ENCODE measurements at places on chromosomes 3 and 15. TPM values are rescaled to one million over a fixed set of nuclear protein-coding genes. Genes with fewer than 3 reads are reported as not detected.

DNA sequence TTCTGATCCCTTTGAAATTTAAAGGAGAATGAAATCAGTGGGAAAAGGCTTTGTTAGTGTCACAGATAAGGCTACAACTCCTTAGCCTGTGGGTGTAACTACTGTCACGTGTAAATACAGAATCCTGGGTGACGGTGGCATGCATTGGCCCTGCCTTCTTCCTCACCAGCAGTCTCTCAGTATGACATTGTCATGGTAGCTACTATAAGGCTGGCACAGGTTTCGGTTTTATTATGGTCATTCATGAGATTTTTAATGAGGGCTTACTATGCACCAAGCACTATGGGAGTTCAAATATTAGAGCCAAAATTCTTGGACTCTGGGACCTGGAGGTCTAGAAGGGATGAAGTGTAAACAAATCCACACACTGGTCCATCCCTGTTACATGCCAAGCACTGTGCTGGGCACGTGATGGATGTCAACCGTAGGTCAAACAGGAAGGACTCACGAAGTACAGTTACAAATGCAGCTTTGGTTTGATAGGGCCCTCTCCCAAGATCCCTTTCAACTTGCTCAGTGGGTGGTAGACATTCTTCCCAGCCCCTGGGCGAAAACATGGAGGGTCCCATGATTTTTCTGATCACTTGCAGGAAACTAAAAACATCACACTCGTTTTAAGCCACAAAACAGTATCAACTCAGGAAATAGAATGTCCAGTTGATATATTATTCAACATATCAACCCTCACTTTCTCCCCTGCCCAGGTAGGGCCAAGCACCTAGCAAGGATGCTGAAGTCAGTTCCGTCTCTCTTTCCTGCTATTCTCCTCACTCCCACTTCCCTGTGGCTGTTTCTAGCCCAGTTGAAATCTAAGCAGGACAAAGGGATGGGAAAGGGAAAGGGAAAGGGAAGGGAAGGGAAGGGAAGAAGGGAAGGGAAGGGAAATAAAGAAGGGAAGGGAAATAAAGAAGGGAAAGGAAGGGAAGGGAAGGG lies 25.3 kb downstream of the BFSP2 start:
- DNase-seq = no peak

DNA sequence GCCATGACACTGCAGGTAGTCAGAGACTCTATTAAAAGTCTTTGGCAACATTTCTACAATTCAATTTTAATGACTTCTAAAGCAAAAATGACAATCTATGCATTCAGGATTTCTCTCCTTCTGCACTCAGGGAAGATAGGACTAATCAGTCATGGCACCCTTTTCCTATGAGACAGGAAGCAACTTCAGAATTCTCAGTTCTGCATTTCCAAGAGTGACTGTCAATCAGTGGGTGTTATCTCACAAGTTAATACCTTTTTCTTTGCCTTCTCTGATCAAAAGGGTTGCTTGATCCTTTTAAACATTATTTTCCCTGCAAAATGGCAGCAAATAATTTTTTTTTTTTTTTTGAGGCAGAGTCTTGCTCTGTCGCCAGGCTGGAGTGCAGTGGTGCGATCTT lies 7.8 kb upstream of the ICE2 start:
- no peak for DNase-seq

DNA sequence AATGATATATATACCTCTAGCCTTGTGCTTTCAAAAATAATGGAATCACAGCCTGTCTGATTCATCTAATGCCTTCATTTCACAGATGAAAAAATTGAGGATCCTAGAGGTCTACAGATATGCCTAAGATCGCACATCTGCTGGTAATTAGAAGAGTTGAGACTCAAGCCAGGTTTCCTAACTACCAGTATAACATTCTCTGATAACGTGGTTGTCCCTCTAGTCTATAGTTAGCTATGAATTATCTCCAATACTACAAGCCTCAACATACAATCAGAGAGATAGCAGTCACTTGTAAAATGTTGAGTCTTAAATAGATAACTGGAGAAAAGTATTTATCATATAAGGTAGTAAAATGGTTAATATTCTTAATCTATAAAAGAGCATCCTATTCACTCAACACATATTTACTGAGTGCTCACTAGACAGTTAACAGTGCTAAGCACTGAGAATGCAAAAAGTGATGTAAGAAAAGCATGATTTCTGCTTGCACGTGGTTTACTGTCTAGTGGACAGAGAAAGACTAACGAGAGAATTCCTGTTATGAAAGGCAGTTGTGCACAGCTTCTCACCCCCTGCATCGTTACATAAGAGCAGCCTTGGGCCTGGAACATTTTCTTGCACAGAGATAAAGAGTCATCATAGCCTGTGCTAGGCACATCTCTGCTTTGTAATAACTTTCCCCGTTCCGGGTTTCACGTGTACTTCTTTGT lies 4.9 kb upstream of the ENTPD3 start:
- DNase-seq = no peak

- no peak for DNase-seq
Observed at GRCh38 chr3:12232785-12233300, 56.0 kb upstream of the PPARG start.

NME9 gene
- not detected for total RNA-seq
